ENCODE measurements at places on chromosomes 6 and 20.

DNA sequence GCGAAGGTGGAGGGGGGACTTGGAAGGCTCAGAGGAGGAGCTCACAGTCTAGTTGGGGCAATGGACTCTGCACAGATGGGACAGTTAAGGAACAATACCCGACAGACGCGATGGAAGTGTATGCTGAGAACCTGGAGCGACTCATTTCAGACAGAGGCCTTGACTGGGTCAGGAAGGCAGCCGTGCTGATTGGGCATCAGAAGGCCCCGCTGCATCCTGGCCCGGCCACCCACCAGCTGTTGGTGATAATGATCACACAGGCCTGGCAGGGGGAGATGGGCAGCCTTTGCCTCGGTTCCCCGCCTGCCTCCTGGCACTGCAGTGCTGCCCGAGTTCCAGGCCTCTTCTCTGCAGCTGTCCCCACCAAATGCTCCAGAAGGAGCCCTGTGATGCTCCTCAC is 62.4 kb downstream of the MDGA1 start:
- no peak for DNase-seq

DNA sequence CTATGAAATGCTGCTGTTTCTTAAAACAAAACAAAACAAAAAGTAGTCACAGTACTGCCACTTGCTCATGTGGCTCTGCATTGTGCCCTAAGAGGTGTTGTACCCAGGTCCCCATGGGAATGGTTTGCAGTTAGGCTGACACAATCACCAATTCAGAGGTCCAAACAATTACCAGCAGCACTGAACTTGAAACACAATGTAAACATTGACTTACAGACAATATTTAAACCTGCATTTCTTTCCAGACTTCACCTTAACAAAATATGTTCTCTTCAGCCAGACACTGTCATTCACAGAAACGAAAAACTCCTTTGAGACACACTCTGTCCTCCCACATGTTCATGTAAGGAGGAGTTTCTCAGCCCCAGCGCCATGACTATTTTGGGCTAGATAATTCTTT is 206.8 kb upstream of the ARG1 start:
- DNase-seq, result no peak

DNA sequence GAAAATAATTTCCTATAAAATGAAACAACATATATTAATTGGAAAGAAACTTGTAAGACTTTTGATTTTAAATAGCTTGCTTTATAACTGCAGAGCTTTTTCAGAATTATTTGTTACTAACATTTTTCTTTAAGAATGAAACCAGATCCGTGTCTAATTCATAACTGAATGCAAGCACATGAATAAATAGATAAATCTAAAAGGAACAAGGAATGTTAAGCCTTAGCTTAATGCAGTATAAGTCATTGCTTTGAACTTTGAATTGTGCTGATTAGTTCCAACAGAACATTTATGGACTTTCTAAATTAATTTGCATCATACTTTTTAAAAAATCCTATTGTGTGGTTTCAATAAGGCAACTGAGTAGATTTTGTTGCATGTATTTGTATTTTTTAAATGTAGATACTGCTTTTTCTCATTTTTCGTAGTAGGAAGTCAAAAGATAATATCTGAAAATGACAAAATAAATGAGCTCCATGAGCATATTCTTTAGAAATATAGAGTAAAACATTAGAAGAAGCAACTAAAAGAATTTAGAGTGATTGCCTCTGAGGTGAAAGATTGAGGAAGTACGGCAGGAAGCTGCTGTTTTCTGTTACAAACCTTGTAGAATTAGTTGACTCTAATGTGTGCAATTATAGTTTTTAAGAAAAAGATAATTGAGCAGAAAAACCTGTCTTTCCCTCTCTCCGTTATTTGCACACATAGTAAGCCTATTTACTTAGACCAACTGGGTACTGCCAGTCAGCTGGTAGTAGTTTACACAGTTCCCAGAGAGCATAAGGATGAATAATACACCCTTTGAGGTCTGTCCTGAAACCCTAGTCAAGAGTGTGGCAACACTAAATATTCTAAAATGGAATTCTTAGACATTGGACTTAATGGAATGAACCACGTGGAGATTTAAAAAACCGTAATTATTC is 32.6 kb upstream of the SLC35D3 start:
- no peak for DNase-seq

DNA sequence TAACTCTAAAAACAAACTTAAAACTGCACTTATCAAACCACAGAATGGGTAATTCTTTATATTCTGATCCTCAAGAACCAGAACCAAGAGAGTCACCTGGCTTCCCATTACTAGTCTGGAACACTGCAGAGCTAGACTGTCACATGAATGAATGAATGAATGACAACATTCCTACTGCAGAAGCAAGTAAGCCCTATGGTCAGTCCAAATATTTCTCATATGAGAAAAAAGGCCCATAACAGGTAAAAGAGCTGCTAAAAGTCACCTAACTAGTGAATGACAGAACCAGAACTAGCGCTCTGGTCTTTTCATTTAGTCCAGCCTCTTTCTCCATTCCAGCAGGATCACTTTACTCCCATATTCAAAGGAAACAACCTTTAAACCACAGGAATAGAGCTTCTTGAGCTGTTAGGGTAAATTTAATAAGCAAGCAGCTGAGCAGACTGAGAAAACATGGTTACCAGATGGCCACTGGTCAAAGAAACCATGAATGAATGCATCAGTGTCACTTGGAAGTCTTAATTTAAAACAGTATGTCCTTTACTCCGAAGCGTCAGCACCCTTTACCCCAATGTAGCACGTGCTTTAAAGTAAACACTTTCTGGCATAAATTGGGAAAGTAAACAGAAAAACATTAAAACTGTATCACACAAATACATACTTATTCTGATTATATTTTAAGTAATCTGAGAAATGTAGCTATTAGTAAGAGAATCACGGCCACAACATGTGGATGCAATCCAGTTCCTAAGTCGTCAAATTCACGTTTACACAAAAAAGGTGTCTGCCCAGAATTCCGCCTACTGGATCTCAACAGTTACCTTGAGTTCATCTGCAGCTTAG is 1.4 kb downstream of the PREP start:
- no peak for DNase-seq

DNA sequence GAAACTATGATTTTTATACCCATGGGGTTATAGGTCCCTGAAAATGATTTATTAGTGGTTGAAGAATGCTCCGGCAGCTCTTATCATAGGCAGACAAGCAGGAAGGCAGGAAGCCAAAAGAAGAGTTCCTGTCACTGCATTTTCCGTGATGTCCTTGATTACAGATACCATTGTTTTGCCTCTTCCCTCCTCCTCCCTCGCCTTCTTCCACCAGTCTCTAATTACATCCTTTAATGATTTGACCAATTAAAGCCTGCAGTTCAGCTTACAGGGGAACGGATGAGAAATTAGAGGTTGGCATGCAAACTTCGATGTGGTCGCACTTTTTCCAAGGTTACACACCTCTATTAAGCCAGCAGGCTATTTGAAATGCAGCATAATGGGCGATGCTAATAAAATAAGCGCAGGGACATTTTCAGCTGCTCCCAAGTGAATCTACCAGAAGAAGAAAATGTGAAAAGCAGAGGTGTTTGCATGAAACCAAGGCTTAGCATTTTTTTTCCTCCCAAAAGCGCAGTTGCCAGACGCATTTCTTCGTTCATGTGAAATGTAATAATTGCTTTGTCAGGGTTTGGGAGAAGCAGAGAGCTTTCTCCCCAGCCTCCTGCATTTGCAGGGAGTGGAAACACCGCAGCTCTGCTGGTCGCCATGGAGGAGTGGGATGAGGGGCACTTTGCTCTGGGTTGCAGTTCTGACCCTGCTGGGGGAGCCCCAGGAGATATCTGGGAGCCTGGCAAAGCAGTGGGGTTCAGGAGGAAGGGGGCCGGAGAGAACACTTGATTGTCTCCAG is 6.0 kb downstream of the NOX3 start:
- DNase-seq, result no peak

DNA sequence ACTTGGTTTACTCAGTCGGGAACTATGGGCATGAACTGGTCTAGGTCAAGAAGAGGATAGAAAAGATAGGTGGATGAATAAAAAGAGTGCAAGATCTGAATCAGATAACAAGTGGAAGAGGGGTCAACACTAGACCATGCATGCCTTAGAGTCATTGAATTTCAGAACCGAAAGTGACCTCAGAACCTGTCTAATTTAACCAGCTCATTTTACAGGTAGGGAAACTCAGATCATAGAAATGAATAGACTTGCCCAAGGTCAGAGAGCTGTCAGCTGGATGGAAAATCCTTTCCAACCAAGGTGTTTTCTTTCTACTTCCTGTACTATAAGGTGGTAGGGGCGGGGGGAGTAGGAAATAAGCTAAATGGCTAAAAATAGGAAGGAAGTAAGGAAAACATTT is 121.4 kb upstream of the ADGRF1 start:
- no peak for DNase-seq

DNA sequence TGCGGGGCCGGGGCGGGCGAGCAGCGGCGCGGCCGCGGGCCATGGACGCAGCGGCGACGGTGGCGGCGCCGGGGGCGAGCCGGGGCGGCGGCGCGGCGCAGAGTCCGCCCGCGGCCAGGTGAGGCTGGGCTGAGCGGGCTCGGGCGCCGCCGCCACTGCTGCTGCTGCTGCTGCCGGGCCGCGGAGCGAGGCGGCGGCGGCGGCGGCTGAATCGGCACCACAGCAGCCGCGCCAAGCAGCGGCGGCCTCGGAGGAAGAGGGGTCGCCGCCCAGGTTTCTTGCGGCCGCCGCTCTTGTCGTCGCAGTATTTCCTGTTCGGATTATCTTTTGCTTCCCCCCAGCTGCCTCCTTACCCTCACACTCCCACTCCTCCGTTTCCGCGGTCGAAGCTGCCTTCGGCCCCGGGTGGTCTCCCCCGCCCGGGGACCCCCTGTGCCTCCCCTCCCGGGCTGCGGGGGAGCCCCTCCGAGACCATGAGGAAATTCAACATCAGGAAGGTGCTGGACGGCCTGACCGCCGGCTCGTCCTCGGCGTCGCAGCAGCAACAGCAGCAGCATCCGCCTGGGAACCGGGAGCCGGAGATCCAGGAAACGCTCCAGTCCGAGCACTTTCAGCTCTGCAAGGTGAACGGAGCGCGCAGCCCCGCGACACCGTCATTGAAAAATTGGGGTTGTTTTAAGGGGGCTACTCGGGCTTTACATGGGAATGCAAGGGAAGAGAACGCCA is at the start of gene STXBP5:
STXBP5 (plus strand) TSS at position 358 of the 726 bp plus-strand sequence; CDS start at position 474, 116 bp downstream.
- DNase-seq, result peak; percentile 66

DNA sequence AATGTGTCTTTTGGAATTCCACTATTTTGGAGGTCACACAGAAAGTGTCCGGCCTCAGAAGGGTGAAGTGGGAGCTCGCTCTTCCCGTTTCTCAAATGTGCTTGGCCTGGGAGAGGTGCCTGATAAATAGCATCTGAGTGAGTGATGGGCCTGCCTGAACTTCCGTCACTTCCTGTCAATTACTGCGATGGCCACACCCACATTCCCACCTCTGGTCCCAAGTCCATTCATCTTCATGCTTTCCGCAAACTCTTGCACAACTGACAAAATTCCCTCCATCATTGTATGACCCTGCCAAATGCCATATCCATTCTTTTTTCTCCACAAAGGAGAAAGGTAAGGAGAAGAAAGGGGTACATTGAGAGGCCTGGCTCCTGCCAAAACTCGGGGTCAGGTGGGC is 169.0 kb downstream of the QKI start:
- DNase-seq, result no peak

- no peak for DNase-seq
These were observed 4.2 kb upstream of the GCNT2 start for GRCh38 chr6:10516953-10517352.

- no peak for DNase-seq
These were observed 82.9 kb upstream of the FOXP4 start for GRCh38 chr6:41463062-41463930.

DNA sequence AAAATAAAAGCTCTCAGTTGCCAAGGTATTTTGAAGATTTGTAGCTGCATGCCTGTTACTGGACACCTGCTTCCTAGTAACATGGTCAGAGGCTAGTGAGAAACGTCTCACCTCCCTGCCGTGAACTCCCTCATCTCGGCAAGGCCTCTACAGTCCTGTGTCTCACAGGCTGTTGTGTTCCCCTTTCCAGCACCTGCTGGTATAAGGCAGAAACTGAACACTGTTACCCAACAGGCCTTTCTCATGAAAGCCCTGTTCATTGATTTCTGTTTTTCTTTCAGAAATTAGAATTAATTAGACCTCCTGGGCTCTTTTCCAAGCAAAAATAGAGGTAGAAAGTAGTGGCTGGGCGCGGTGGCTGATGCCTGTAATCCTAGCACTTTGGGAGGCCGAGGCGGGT is 17.6 kb upstream of the SRSF3 start:
- no peak for DNase-seq

DNA sequence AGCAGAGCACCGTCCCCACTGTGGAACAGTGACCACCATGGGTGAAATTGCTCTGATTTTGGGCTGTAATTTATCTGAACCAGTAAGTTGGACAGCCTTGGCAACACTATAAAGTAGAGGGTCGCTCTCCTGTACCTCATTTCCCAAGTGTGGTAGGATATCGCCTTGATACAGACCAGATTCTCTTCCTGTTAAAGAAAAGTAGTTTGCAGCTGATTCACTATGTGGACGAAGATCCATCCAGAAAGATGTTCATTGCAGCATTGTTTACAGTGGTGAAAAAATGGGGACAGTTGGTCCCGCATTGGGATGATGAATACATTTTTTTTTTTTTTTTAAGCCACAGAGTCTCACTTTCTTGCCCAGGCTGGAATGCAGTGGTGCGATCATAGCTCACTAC is 74.3 kb downstream of the SLX4IP start:
- no peak for DNase-seq

DNA sequence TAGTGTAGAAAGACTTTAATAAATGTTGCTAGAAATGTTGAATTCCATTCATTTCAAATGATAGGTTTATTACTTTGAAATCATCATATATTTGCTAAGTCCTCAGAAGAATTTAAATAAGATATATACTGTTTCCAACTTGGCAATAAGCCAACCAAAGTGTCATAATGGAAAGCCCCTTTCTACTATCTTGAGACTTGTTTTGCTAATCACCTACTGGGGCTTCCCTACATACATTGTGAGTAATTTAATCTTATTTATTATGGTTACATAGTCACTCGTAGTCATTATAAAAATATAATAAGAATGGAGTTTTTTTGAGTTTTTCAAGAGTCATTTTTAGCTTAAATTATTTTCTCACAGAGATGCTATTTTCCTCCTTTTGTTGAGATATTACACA is 20.7 kb downstream of the COL19A1 start:
- DNase-seq, result no peak

DNA sequence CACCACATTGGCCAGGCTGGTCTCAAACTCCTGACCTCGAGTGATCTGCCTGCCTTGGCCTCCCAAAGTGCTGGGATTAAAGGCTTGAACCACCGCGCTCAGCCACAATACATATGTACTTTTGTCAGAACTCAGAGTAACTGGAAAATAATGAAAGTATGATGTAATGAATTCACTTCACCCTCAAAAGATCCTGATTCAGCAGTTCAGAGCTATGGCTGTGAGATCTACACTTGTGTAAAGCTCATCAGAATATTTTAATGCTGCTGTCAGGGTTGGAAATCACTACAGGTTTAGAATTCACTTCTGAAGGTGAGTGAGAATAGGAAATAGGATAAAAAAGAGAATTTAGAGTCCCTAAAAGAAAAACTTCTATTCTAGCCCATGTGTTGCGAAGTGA is 464.5 kb upstream of the NRSN1 start:
- no peak for DNase-seq
